Fibroblast of skin of right quadriceps (primary cell): ENCODE measurements at places on chromosomes 5 and 9.
A peak's percentile ranks its signal among the peaks of the same experiment; 100 is the strongest.

- no peak for DNase-seq
Observed at GRCh38 chr5:100789694-100790093, 113.4 kb downstream of the ST8SIA4 start.

GRCh38 chr5:166551384-166551783, 1740.1 kb upstream of the WWC1 start:
- DNase-seq, result no peak

DNA sequence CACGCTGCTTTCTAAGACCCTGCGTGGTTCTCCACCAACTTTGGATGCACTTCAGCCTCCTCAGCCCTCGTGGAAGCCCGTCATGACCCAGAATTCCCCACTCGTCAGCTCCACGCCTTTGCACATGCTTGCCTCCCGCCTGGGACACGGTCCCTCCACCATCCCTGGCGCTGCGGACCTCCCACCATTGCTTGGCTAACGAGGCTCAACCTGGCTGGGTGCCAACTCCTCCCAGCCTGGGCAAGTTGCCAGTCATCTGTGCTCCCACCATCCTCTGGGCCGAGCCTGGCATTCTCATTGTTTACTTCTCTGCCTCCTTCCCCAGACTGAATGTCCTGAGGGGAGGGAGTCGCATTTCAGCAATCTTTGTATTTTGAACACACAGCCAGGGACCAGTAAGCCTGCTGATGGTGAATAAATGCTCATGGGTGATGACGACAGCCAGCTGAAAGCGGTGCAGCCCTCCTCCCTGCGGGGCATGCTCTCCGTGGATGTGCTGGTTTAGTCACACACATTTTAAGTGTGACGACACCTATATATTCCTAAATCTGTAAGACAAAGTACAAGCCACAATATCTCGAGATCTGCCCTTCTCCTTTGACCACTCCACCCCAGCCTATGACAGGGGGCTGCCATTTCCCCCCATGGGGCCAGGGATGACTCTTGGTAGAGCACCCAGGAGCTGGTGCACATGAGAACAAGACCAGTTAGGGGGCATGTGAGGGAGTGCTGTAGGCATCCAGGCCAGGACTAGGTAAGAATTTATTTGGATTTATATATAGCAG, 37.6 kb downstream of the ANKRD33B start:
- peak; percentile 86 for DNase-seq

GRCh38 chr9:30815585-30815984, 1568.9 kb upstream of the ACO1 start:
- DNase-seq, result no peak

DNA sequence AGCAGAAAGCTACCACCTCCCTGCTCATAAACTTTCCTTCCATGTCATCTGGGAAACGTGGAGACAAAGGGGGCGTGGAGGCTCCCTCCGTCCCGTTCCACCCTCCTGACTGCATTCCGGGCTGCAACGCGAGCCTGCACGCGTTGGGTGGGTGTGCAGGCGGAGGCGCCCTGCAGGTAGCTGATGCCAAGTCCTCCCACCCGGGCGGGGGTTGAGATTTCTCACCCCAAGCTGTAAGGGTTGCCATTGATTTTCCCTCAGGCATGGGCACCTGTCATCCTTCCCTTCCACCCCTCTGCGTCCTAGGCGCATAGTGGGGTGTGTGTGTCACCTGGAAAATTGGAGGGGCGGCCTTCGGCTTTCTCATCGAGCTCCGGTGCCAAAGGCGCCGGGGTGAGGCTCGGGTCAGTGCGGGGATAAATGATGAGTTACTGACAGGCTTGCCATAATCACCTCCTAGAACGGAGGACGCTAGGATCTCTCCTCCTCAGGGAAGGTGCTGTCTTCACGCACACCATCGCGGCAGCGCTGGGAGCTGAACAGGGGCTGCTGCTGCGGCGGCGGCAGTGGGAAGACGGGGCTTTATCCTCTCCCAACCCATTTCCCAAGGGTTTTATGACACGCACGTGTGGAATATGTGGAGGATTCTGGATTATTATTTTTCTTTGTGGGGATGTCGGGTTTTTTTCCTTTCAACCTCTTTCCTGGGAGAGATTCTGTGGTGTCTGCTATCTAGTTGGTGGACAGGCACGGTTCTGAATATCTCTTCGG, 973 bp downstream of the PLPPR1 start:
- no peak for DNase-seq

DNA sequence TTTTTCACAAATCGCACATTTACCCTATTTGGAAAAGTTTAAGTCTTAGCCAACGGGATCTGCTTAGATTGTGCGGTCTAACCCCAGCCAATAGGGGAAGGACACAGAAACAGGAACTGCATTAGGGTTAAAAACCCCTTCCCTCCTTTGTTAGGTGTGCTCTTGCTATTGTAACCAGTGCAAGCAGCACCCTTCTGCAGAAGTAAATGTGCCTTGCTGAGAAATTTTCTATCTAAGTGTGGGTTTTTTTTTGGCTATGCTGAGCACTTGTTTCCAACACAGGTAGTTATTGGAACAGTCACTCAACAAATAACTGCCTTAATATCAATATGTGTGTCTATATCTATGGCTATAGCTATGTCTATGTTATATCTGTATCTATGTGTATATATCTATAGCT, 190.0 kb downstream of the TRIM32 start:
- DNase-seq, result no peak

GRCh38 chr5:131288328-131288727, 24.5 kb downstream of the CDC42SE2 start:
- DNase-seq, result no peak

- peak; percentile 3 for DNase-seq
Observed at GRCh38 chr5:133274597-133274935, 222.8 kb downstream of the HSPA4 start.
